NCI-H1048 (cell line): ENCODE measurements at places on chromosomes 7 and 10.

- DNase-seq: no peak
These were observed 18.9 kb upstream of the SEPTIN7 start for GRCh38 chr7:35781767-35782515.

DNA sequence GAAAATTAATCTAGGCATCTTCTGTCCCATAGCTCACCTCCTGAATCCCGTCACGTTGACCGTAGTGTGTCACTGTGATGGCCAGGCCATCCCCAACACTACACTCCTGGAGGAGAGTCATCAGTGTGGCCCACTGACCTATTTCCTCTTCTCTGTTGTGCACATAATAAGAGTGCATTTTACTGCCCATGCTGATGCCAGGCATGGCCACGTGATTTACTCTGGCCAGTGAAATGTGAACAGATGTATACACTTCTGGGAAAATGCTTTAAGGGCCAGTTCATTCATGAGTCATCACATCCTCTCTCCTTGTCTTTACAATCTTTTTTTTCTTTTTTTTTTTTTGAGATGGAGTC lies 101.9 kb upstream of the PIP4K2A start:
- no peak for DNase-seq

GRCh38 chr7:123645516-123645915 lies 10.2 kb upstream of the LMOD2 start:
- no peak for DNase-seq

DNA sequence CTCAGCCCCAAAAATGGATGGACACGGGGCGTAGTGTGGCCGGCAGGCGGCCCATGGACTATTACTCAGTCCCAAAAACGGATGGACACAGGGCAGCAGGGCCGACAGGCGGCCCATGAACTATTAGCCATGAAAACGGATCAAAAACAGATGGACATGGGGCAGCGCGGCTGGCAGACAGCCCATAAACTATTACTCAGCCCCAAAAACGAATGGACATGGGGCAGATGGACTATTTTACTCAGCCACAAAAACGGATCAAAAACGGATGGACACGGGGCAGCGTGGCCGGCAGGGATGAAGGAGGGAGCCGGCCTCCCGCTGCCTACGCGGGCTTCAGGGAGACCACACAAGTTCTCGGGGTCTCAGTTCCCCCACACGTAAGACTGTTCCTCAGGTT lies 32.9 kb downstream of the GPER1 start:
- DNase-seq: no peak

GRCh38 chr7:4172883-4173282 lies 509.2 kb upstream of the FOXK1 start:
- DNase-seq: no peak

- no peak for DNase-seq
These were observed 19.7 kb downstream of the FOXL3 start for GRCh38 chr7:309586-310228.

GRCh38 chr10:115659616-115660015 lies 566.5 kb downstream of the ATRNL1 start:
- DNase-seq: no peak

GRCh38 chr10:9010093-9010492 lies 955.6 kb downstream of the GATA3 start:
- no peak for DNase-seq

GRCh38 chr10:91493313-91493712 lies 83.2 kb downstream of the HECTD2 start:
- no peak for DNase-seq

DNA sequence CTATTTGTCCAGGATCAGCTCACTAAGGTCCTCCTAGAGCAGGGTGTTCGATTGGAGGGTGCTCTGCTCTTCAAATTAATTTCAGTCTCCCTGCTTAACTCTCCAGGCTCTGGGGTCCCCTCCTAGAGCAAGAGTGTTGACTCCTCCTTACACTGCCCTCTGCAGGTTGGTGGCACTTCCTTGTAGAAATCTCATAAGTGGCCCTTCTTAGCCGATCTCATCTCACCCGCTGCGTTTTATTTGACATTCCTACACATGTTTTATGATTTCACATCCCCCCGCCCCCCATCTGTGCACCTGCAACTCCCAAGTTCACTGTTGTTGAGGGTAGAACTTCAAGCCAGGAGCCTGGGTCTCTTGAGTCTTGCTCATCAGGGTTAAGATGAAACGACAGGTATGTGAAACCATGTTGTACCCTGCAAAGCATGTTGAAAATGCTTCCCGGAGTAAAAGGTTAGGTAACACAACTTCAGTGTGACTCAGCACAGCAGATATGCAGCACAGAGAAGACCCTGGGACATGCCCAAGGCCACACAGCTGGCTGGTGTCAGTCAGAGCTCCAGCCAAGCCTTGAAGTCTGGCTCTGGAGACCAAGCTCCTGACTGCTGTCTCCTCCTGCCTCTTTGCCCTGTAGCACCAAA lies 171.2 kb downstream of the PRKAG2 start:
- no peak for DNase-seq

- no peak for DNase-seq
These were observed 133.7 kb downstream of the FOXP2 start for GRCh38 chr7:114548081-114548980.

DNA sequence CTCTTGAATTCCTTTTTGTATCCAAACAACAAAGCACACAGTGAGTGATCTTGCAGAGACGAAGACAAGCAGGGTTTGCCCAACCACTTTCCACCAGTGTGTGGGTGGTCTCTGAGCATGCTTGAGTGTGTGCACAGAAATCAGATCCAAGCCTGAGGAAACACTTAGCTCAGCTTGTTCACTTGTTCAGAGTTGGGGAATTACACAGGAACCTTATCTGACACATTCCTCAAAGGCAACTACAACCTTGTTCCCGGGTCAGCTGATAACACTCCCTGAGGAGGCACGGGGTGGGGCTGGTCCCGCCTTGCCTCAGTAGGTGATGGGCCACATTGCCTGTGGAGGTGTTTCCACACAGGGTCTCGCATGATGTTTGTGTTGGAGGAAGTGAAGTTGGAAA lies 216.9 kb downstream of the DYNC1I1 start:
- DNase-seq: no peak

- no peak for DNase-seq
These were observed 59.7 kb downstream of the CPEB3 start for GRCh38 chr10:92231196-92231595.

- no peak for DNase-seq
These were observed 91.6 kb upstream of the CCDC6 start for GRCh38 chr10:59997827-59998525.

GRCh38 chr7:107051376-107051775 lies 6.9 kb downstream of the PRKAR2B start:
- no peak for DNase-seq

- no peak for DNase-seq
These were observed 22.8 kb upstream of the FOXL3 start for GRCh38 chr7:266851-267840.

GRCh38 chr10:117168729-117169128 lies 28.6 kb upstream of the KCNK18 start:
- no peak for DNase-seq

DNA sequence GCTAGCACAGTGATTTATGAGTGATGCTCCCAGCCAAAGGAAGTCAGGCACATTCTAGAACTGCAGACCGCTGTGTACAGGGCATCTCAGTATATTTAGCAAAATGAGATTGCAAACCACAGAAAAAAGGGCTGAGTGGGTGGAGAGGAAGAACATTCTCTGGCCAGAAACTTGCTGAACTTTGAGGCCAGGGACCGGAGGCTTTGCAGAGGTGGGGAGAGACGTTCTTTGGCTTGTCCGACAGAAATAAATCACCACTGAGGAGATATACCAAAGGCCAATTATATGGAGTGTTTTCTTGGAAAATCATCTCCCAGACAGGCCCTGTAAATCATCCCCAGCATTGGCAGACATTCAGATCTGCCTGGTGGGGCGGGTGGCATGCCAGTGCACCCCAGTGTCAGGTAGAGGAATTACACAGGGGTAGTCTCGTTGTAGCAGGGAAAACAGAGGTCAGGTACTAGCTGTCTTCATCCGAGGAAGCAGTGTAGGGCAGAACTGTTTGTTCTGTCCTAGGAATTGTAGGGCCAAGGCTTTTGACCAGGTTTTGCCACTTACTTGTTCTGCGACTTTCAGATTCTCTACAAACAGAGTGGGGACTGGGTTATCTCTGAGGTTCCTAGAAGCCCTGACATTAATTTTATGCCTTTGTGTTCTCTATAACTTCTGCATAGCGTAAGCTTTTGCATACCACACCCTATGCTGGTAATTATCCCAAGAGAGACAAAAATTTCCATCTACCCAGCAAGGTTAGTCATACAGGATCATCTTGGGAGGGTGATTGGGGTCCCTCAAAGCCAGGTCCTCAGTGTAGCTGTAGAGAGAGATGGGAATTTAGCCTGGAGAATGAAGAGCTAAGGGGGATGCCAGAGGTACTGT lies 655.6 kb downstream of the LRMDA start:
- DNase-seq: no peak

DNA sequence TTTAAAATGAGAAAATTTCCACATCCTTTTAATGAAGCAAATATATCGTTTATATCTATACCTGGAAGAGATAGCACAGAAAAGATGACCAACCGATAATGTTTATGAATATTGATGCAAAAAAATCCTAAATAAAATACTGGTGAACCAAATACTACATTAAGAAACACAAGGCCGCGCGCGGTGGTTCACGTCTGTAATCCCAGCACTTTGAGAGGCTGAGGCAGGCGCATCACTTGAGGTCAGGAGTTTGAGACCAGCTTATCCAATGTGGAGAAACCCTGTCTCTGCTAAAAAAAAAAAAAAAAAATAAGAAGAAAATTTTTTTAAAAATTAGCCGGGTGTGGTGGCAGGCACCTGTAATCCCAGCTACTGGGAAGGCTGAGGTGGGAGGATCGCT lies 25.8 kb downstream of the SHH start:
- DNase-seq: no peak

GRCh38 chr7:94170836-94171235 lies 166.7 kb upstream of the BET1 start:
- no peak for DNase-seq

DNA sequence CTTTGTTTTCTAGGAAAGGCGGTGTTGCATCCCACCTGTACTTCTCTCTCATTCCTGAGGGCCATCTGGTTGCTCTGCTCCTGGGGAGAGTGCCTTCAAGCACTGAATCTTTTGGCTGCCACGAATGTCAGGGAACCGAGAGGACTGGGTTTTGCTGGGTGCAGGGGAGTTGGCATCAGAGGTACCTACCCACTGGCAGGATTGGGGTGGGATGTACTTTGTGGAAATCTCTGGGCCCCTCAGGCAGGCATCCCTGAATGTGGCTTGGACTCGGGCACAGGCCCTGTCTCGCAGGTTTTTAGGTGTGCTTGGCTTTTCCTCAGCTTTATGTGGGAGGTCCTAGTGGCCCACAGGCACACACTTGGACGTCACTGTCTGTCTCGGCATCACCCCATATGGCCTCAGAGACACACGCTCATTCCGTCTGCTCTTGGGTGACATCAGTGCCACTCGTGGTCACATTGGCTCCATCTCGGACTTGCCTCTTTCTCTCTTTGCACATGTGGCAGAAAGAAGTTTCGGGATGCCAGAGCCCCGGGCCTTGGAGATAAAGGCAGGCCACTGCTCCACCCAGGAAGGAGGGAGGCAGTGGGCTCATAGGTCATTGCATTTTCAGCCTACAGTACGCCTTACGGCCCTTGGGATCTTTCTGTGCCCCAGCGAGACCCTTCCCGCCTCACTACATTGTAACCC lies 325.6 kb downstream of the ZNF716 start:
- no peak for DNase-seq

DNA sequence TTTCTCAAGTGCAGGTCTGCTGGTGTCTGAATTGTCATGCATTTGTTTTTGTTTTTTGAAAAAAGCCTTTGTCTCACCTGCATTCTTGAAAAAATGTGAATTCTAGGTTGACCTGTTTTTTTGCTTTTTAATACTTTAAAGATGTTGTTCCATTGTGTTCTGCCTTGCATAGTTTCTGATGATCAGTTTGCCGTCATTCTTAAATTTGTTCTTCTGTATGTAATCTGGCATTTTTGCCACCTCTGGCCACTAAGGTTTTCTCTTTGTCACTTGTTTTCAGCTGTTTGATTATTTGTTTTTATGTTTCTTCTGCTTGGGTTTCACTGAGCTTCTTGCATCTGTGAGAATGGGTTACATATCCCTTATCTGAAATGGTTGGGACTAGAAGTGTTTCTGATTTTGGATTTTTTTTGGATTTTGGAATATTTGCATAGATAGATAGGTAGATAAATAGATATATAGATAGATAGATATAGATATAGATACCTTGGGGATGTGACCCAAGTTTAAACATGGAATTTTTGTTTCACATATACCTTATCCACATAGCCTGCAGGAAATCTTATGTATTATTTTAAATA lies 16.5 kb downstream of the MGMT start:
- DNase-seq: no peak

DNA sequence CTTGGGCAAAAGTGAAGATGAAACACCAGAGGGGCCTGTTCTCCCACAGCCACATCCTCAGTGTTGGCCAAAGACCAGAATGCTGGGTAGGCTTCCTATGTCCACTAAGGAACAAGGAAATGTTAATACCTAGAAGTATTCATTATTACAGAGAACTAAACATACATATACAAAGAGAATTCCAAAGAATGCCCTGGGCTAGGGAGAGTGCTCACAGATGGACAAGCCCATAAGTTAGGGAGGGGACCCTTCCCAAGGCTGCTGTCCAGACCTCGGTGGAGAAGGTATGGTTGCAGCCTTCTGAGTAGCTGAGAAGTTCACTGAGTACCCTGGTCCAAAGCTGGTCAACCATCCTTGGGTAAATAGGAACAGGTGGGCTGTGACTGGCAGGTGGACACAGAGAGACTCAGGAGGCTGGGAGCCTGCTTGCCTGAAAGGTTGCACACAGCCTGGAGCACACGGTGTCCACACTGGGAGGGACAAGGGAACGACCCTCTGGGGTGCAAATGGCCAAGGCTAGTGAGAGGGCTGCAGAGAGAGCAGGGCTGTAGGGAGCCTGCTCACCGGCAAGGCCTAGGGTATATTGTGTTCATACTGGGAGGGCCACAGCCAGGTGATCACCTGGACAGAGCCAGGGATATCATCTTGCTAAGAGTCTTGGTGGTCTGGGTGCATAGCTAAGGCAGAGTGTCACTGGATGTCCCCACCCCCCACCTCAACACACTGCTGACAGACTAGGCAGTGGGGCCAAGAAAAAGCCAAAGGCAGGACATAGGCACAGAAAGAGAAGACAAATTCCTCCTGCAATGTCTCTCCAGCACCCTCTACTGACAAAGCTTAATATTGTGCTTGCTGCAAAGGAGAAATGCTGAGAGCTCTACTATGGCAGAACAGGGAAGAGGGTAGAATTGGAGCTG lies 40.3 kb downstream of the CPVL start:
- peak; percentile 19 for DNase-seq

- DNase-seq: no peak
These were observed 709 bp upstream of the NIPSNAP2 start for GRCh38 chr7:55963584-55964168.

GRCh38 chr10:6176691-6177231 lies 26.0 kb upstream of the PFKFB3 start:
- DNase-seq: no peak
